Activated naive CD4-positive, alpha-beta T cell (primary cell): ENCODE measurements at places on chromosomes 1 and 21.

- no peak for DNase-seq
These were observed 470 bp upstream of the RTCA start for GRCh38 chr1:100265562-100265930.

DNA sequence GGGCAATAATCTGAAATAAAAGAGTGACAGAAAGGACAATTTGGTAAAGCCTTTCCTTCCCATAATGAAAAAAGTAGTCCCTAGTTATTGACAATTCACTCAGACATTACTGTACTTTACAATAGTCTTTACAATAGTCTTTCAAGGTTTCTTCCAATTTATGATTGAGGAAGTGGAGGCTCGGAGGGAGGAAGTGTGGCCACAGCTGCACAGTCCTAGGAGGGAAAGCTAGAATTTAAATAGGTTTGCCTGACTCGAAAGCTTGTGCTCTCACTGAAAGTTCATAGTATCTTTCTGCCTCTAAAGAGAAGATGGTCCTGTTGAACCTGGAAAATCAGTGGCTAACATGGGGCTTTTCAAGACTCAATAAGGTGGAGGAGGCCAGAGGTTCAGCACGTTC is 203.2 kb downstream of the SDCCAG8 start:
- no peak for DNase-seq

DNA sequence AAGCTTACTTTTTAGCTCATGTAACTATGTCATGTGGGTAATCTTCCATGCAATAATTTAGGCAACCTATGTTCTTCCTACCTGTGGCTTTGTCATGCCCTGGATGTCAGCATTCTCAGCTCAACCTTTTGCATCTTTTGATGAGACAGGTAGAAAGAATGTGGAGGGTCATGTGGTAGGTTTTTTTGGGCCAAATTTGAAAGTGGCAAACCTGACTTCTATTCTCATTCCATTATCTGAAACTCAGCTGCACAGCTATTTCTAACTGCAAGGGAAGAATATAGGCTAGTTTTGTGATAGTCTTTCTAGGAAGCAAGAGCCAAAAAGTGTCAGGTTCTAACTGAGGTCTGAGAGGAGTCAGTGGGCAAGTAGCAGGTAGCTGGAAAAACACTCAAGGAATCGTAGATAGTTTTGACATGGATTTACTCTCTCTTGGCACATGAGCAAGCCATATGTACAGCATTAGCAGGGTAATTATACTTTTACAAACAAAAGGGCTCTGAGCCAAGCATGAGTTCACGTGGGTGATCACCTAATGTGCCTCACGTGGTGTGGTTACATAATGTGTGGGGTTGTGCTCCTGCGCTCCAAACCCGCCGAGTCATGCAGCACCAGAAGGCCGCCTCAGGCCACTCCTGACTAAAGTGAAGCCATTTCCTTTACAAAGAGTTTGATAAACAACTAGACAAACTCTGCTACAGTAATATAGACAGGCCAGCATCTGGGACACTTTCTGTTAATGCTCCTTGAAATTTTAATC is 1013.8 kb downstream of the PLA2G4A start:
- DNase-seq, result no peak

DNA sequence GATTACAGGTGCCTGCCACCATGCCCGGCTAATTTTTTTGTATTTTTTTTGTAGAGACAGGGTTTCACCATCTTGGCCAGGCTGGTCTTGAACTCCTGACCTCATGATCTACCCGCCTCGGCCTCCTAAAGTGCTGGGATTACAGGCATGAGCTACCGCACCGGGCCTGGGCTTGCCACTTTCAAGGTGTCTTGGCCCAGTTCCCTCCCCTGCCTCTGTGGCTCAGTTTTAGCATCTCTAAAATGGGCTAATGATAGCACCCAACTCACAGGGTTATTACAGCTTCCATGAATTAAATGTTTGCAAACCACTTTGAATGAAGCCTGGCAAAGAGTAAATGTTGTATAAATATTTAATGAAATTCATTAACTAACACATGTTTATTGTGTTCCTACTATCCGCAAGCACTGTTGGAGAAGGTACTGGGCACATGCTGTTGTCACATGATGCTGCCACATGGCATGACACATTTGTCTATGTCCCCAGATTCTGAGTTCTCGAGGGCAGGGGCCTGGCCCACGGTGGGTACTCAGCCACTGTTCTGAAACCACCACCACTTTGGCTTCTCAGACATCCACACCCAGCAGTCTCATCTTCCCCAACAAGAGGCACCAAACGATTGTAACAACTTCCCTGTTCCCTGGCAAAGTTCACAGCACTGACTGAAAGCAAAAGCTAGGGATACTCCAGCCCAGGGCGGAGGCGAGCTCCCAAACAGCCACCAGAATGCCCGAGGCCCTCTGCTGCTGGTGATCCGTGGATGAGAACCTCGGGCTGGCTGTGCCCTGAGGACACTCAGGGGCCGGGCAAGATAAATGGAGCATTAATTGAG is 9.7 kb downstream of the IFFO2 start:
- DNase-seq, result no peak

DNA sequence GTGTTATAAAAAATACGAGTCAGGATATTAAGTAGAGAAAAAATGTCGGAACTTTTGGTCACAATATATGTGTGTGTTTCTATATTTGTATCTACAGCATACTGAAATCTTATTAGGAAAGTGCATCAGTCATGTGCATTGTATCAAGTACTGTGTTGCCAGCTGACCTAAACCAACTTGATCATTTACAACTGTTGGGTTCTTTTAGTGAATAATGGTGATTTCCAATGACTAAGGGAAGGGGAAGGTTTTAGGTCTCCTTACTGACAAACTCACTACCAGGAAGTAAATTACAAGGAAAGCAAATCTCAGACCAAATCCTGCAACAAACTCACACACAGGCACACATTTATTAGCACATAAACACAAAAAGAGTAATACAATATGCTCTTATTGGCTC is 142.7 kb downstream of the TSEN15 start:
- no peak for DNase-seq

- DNase-seq, result no peak
These were observed 11.5 kb downstream of the HIPK1 start for GRCh38 chr1:113940365-113941244.

GRCh38 chr1:156692925-156693847 is 12.2 kb downstream of the CRABP2 start:
- no peak for DNase-seq

- DNase-seq, result no peak
These were observed 43.0 kb downstream of the PLXNA2 start for GRCh38 chr1:208201229-208201628.

GRCh38 chr1:29022620-29023019 is 101.1 kb downstream of the TMEM200B start:
- no peak for DNase-seq

GRCh38 chr1:213820362-213821149 is 167.2 kb upstream of the PROX1 start:
- no peak for DNase-seq
